NCI-H69 (cell line): ENCODE measurements at places on chromosomes 7 and 10.
A peak's percentile ranks its signal among the peaks of the same experiment; 100 is the strongest.

DNA sequence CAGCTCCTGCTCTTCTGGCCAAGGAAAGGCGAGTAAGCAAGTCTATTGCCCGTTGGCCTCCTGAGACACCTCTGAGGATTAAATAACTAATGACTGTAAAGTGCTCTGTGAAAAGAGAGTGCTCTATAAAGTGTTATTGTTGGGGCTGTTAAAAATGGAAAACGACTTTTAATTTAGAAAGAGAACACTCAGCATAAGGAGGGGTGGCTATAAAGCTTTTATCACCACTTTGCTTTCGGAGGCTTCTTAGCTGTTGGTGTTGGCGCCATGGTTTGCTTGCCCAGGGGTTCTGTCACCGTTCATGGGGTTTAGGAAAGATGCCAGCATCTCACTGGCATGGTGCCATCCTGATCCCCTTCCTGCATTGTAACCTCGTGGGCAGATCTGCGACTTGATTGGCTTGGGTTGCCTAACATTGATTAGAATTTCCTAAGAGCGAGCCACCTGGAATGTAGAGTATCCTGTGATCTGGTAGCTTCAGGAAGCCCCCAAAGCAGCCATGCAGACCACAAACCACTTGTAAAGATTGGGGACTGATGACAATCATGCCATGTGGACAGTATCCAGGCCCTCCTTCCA lies 509.9 kb downstream of the LRMDA start:
- peak; percentile 50 for DNase-seq

DNA sequence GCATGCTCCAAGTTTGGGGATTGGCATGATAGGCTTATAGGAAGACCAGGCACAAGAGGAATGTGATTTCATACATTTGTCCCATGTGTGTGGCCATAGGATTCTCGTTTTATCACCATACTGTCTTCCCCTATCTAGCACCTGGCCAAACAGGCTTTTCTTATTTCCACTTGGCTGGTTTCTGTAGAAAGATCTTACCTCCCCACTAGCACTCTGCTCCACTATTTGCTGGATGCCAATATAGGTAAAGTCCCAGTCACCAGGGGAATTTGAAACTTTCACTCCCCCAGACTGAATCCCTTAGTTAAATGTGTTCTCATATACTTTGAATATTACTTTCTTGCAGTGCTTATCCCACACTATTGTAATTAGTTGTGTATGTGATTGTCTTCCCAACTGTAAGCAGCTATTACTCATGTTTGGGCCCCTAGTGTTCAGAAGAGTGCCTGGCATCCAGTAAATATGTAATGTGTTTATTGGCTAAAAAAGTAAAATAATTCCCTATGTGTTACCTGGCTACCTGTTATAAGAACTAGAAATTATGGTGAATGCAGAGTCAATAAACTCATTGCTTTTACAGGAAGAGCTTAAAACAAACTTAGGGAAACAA lies 109.0 kb downstream of the LRMDA start:
- no peak for DNase-seq

DNA sequence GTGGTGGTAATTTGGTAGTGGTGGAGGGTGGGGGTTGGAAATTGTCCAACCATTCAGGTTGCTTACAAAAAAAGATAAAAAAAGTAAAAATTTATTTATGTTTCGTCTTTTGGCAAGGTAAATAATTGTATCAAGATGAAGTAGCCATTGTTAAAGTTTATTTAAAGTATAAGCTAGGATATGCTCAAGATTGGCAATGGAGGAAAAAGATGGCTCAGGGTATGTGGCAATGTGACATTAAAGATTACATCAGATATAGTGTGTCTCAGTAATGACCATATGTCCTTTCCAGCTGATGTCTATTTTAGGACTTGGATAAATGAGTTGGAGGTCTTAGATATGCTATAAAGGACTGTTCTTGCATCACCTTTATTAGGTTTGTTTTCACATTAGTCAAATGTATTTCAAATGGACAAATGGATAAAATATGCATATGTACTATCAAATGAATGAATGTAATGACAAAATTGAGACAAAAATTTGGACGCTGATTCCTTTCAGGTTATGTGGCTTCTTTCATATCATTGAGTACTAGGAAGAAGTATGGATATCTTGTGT lies 60.9 kb downstream of the ST7 start:
- DNase-seq = peak; percentile 25

GRCh38 chr7:131692131-131692960 lies 135.9 kb upstream of the PODXL start:
- DNase-seq = peak; percentile 64

- no peak for DNase-seq
Measured at GRCh38 chr7:132075515-132075914, 500.8 kb downstream of the PLXNA4 start.

DNA sequence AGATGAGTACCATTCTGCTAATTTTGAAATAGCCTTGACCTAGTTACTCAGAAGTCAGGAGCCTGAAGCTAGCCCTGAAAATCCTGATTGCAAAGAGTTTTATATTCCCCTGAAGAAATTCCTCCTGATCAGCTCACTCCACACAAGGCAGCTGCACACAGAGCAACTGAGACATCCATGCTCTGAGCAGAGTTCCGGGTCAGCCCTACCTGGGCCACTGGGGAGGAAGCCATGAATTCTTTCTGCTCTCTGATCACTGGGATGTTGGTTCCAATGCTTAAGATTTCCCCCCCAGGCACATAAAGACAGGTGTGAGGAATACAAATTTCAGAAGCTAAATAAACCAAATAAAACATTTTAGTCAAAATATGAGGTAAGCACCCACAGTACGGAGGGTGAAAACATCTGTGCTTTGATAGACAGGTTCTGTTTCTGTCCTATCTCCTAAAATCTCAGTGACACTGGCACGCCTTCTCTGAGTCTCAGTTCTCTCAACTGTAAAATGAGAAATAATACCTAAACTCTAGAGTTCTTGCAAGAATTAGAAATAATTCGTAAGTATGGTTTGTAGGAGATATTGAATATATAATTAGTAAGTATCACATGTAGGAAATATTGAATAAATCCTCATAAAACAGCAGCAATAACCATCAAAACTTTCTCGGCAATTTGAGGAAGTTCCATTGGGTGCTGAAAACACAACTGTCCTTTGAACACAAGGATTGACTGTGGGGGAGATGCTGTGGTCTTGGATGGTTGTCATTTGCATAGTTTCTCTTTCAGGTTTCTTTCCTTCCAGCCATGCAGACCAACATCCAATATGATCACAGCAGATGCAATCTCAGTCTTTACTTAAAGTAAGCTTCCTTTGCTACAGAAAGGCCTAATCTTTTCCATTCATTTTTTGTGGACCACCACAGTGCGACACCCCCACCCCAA lies 133.0 kb upstream of the TNS3 start:
- DNase-seq = no peak

DNA sequence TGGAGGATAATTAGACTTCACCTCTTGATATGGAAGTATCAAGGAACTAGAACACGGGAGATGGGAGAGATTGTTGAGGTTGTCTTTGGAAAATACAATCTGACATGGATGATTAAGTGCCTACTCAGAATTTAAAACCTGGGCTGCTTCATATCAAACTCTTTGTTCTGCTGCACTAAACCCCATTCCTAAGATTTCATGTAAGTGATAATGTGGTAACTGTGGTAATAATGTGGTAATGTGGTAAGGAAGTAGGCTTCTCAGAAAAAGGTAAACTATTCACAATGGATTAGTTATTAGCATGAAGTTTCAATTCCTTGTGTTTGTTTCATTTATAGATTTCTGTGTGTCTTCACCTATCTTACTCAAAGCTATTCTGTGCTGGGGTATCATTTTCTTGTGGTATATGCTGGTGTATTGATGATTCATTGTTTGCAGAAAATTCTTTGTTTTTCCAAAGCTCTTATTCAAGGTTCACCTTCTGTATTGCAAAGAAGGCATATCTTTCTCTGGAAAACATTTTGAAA lies 129.9 kb upstream of the TAC1 start:
- DNase-seq = no peak

DNA sequence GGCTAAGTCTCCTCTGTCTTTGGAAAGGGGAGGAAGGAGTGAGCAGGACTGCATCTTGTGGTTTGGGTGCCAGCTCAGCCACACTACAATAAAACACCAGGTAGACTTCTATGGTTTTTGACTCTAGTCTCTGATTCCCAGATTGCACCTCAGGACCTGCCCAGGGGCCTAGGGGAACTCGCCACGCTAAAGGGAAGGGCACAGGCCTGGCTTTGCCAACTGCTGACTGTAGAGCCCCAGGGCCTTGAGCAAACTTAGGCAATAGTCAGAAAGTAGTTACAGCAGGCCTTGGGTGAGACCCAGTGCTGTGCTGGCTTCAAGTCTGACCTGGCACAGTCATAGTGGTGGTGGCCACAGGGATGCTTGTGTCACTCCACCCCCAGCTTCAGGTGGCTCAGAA lies 24.2 kb upstream of the PRR15 start:
- no peak for DNase-seq

DNA sequence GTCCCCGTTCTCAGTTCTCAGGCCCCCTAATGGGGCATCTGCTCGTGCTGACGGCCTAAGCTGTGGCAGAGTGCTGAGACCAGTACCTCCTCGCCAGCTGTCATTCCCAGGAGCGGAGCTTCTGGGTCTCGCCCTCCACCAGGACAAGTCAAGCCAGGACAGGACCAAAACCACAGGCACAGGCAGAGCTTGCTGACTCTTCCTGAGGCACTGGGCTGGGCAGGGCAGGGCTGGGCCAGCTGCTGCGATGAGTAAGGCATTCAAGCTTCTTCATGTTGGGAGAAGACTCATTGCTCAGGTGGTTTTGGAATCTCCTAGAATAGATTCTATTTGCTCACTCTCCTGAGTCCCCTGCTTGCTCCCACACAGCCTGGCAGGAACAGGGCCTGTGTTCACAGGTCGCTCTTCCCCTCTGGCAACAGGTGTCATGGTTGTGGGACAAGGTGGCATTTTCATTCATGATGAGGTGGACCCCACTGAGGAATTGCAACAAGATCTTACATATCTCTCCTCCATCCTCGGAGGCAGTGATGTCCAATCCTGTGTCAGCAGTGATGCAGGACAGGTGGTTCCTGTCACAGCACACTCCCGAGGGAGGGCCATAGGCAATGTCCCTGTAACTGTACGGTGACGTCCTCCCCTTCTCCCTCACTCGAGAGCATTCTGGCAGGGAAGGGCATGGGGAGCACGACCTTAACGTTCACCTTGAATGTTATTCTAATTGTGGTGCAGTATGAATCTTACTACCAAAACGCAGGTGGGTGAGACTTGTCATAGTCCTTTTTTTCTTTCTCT lies 17.0 kb upstream of the SH3PXD2A start:
- DNase-seq = peak; percentile 10

DNA sequence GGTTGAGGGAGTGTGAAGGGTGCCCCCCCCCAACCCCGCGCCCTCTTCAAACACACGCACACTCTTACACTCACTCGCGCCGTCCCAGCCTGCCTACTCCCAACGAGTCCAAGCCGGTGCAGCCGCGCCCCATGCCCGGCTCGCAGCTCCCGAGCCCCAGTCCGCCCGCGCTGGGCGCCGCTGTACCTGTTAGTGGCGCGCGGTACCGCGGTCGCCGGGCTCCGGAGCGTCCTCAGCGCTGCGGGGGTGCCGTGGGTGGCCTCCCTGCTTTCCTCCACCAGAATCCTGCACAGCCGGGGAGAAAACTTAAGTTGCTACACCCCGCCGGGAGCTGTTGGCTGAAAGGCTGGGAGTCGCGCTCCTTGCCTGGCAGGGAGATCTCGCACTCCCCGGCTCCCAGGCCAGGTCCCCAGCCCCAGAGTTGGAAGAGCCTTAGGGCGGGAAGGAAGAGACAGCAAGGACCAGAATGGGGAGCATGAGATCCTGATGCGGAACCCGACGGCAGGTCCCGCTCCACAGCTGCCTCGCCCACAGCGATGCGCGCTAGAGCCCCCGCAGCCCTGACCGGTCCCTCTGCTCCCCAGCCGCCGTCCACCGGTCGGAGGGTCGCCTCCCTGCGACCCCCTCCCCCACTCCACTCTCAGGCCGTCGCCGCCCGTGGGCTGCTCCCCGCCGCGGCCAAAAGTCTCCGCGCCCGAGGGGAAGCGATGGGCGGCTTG lies 863 bp downstream of the ST8SIA6 start:
- peak; percentile 32 for DNase-seq

DNA sequence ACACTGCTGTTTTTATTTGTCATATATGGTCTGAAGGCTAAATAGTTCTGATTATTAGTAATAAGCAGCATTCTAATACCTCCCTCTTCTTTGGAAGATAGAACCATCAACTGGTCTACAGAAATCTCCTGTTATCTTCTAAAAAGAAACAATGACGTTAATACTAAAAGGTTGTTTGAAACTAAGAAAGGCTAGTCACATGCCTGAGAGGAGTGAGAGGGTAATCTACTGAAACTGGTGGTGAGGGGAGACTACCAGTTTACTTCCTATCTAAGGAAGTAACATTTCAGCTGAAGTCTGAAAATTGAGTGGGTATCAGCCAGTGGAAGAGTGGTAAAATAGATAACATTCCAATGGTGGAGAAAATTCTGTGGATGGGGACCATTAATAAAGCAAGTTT lies 48.4 kb downstream of the FGFBP3 start:
- no peak for DNase-seq

DNA sequence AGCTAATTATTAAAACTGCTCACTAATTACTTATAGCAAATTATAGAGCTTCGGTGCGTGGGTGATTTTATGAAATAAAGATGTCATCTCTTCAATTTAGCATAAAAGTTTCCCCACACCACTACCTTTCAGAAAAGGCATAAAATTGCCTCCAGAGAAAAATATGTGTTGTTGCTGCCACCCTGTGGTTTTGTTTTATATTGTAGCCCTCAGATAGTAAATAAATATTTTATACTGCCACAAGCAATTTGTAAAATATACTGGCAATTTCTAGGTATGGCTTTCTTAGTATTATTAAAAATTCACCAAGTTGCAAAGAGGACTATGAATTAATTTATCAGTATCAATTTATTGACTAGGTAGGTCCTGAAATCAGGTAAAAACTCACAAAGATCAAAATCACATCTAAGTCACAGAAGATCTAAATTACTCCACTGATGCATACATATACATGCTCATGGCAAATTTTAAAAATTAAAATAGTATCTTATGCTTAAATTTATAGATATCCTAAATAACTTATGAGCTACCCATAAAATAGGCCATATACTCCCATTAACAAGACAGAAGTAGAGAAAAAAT lies 26.5 kb downstream of the ASNS start:
- DNase-seq = peak; percentile 55

DNA sequence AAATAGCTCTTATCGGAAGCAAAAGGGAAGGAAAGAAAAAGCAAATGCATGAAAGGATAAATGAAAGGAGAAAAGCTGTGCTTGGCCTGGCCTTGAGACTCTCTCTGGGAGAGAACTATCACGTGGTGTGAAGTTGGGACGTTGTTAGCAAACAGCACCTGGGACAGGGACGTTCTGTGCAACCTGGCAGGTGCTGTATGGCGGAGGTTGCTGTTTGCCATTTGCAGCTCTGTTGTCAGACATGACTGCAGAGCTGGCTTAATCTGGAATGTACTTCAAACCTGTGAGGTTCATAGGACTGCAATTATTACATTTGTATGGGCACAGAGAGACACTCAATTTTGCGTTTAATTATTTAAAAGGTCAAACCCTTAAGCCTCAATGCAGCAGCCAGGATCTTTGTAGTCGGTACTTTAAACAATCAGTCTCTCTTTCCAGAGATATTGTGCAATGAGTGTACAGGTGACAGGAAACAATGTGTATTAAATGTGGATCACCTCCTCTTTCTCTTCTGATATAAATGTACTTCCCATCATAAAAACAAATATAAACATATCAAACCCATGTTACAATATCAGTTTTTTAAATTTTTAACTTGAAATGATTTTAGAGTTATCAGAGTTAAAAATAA lies 800.5 kb upstream of the KCND2 start:
- DNase-seq = peak; percentile 94

- peak; percentile 67 for DNase-seq
Measured at GRCh38 chr7:7653593-7654187, 13.1 kb downstream of the UMAD1 start.
